Activated CD8-positive, alpha-beta memory T cell treated with anti-CD3 and anti-CD28 coated beads for 24 hours (primary cell): ENCODE measurements at places on chromosomes 2 and 18.

DNA sequence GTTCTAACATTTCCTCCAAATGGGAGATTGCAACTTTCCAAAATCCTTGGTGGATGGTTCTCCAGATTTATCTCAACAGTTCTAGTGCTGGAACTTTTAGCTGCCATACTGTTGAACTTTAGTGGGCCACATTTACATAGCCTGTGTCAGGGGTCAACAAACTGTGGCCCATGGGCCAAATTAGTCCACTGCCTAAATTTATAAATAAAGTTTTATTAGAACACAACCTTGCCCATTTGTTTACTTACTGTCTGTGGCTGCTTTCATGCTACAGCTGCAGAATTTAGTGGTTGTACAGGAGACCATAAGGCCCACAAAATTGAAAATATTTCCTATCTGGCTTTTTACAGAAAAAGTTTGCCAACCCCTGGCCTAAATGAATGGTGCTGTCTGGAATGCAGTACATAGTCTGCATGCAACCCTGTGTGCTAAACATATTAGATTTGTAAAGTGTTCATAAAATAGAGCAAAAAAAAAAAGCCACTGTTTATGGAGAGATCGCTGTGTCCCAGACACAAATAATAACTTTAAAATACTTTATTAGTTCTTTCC is 30.3 kb downstream of the MGAT5 start:
- DNase-seq = no peak

DNA sequence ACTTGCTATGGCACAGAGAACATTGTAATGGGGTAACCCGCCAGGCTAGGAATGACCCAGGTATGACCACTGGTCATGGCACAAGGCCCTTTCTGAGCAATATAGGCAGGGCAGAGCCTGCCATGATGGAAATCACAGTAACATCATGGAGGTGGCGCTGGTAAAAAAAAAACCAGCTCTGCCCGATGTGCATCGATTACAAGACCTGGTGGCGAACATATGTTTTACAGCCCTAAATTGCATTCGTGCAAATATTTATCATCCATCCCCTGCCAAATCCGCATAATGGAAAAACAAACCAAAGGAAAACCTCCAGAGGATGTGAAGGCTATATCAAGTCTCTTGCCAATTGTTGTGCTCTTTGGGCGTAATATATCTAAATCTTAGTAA is 60.6 kb downstream of the SEMA4F start:
- no peak for DNase-seq

- no peak for DNase-seq
These were observed 55.2 kb downstream of the TTC21B start for GRCh38 chr2:165898381-165898780.

DNA sequence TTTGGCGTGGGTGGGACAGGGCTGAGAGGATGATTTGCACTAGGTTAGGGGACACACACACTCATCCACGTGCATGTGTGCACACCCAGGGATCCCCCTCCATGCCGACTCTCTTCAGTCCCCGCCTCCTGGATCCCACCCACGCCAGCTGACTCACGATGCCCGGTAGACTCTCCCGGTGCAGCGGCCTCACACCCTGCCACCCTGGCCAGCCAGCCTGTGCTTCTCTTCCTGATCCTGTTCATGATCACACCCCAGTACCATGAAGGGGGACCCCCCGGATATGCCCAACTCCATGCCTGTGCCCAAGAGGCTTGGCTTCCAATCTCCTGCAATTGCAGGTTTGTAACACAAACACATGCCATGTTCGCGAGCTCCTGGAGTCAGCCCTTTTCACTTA is 157.8 kb upstream of the HDAC4 start:
- DNase-seq = no peak

DNA sequence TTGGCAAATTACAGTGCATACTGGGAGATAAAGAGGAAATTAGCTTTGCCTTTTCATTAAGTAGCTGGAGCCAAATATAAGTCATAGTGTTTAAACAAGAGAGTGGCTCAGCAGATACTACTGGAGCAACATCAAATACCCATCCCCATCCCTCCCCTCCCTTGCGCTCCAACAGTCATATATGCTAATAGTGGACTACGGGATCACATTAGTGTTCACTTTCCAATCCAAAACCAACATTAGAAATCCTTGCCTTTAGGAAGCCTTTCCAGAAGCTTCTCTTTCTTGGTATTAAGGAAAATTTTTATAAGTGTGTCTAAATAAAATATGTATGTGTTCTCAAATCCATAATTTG is 1669.3 kb downstream of the SUCLG1 start:
- DNase-seq = no peak

- DNase-seq = no peak
These were observed 142.8 kb downstream of the GALNT3 start for GRCh38 chr2:165651233-165651632.

- no peak for DNase-seq
These were observed 142.2 kb upstream of the CCDC68 start for GRCh38 chr18:55101458-55101824.

GRCh38 chr2:20593072-20594034 is 57.5 kb downstream of the HS1BP3 start:
- no peak for DNase-seq

- no peak for DNase-seq
These were observed 211.2 kb upstream of the CTAGE1 start for GRCh38 chr18:22628795-22629510.

DNA sequence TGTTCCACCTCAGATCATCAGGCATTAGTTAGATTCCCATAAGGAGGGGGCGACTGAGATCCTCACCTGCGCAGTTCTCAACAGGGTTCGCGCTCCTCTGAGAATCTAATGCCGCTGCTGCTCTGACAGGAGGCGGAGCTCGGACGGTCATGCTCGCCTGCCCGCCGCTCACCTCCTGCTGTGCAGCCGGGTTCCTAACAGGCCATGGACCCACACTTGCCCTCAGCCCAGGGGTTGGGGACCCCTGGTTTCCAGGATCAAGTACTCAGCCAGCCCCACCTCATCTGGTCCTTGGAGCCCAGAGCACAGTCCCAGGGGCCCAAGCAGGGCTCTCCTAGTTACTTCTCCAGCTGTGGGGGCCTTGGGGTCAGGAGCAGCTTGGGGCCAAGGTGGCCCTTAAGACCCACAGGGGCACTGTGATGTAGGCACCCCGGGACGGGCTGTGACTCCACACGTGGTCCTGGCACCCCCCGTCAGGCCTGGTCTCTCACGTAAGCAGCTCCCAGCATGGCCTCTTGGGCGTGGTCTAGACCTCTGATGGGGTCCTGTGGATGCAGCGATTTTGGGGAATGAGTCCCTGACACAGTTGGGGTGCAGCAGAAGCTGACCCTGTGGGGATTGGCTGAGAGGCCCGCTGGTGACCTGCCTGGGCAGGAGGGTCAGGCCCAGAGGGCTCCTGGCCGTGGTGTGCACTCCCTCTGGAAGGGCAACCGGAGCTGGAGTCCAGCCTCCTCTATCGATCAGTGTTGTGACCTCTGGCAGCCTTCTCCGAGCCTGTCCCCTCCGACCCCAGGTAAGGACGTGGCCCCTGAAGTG is 28.3 kb upstream of the OTOS start:
- DNase-seq = no peak

GRCh38 chr2:161190050-161190449 is 29.8 kb downstream of the TANK start:
- DNase-seq = no peak

GRCh38 chr2:8438996-8439395 is 242.9 kb upstream of the ID2 start:
- peak; percentile 56 for DNase-seq

DNA sequence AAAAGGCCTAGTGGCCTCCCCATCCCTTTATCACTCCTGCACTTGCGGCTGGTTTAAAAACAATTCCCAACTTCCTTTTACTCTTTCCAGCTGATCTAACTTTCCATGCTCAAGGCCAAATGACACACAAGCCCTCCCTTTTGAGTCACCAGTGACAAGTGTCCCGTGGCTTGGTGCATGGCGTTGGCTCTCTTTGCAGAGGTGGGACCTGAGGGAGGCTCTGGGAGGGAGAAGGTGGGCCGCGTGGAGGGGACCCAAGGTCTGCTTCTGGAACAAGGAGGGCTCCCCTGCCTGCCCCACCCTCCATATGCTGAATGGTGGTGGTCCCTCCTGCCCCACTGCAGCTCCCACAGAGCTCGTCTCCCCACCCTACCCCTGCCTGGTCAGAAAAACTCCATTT is 30.8 kb upstream of the HPCAL1 start:
- peak; percentile 35 for DNase-seq

DNA sequence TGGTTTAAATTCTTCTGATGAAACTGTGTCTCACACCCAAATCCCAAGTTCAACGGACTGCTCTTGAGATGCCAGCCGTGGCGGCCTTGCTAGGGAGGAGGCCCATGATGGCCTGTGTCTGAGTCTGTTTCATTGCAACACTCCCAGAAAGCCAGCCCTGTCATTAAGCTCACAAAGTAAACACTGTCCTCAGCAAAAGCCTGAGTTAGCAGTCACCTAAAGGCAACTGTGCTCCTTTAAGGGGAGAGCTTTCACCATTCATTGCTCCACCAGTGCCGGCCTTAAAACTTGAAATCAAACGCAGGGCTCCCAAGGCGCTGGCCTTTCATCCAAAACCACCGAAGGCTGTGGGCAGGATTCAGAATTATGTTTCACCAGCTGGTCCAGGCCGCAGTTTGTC is 42.5 kb upstream of the PPP1CB start:
- DNase-seq = no peak

DNA sequence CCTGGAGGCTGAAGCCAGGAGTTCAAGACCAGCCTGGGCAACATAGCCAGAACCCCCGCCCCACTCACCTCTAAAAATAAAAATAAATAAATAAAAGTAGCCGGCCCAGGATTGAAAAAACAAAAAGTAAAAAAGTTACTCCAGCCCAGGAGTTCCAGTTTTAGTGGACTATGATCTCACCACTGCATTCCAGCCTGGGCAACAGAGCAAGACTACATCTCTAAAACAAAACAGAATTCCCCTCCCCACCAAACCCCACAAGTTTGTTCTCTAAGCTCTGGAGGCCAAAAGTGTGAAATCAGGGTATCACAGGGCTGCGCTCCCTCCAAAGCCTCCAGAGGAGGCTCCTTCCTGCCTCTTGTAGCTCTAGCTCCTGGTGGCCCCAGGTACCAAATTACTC is 1.7 kb downstream of the D2HGDH start:
- DNase-seq = no peak

DNA sequence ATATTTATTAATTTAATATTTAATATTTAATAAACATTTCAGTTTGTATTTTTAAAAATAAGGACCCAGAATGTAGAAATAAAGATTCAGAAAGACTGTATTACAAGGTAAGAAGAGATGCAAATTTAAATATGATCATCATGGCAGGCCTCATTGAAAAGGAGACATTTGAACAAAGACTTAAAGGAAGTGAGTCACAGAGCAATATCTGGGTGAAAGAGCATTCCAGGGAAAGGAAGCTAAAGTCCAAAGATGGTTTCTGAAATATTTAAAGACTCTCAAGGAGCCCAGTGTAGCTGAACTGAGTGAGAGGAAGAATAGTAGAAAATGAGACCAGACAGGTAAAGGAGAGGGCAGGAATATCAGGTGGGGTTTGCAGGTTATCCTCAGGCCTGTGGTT is 5.9 kb downstream of the SCYGR4 start:
- DNase-seq = no peak

DNA sequence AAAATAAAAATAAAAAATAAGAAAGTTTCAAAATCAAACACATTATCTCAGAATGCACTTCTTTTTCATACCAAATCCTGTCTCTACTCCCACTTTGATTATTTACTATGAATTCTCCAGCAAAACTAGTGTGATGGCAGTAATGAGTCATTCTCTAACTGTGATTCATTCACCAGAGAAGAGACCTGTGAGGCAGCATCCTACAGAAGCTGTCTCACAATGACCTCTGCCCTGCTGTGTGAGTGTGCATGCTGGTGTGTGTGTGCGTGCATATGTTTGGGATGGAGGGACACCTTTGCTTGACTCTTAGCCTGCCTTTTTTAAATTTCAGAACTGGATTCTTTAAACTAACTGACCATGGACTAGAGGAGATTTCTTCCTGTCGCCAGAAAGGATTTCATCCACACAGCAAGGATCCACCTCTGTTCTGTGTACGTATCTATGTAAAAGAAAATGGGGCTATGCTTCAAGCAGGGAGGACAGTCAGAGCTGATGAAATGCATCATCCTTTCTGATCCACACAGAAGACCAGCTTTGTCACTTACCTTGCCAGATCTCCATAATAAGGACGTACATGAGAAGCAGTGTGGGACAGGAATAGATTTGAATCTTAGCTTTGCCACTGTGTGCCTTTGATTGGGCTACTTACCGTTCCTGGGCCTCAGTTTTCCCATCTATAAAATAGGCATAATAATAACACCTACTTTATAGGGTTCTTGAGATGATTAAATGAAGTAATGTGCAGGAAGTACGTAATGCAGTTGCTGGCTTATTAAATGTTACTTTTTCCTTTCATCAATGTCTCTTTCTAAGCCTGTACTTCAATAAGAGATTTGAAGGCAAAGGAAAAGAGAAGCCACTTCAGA is 31.2 kb downstream of the STAMBP start:
- peak; percentile 65 for DNase-seq

GRCh38 chr2:121284463-121285449 is at the start of gene TFCP2L1:
Gene TFCP2L1 (minus strand): TSS chr2:121285202. CDS start chr2:121285109, 93 bp downstream.
- peak; percentile 60 for DNase-seq

- DNase-seq = no peak
These were observed 144.3 kb upstream of the MAP3K20 start for GRCh38 chr2:172931256-172931894.

- DNase-seq = no peak
These were observed 53.5 kb downstream of the DGKD start for GRCh38 chr2:233407771-233408181.

- no peak for DNase-seq
These were observed 326.7 kb downstream of the MTX2 start for GRCh38 chr2:176595986-176596385.

GRCh38 chr2:41510108-41510507 is 537.7 kb upstream of the PKDCC start:
- DNase-seq = no peak

DNA sequence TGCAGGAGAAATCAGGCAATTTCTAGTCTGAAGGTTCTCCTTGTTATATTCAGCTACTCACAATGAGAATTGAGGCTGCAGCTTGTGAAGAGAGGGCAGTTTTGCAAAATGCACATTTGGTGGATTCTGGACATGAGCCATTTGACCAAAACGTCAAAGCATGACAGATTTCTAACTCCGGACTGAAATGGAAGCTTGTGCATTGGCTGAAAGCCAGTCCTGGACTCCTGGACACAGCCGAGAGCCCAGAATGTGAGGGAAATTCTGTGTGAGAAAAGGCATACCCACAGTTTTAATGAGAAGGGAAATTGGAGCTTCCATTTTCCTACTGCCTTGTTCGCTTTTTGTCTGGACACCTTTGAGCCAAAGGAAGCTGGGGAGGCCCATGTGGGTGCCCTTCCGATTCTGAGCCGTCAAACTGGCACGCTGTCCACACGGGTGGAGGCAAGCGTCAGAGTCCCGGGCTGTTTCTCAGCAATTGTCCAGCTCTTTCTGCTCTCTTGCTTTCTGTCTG is 23.7 kb upstream of the ROCK2 start:
- no peak for DNase-seq
